Activated T-helper 9 cell treated with anti-CD3 and anti-CD28 coated beads, Interleukin-2, amount 50 U/mL, for 16 hours (primary cell): ENCODE measurements at places on chromosomes 4 and X.

DNA sequence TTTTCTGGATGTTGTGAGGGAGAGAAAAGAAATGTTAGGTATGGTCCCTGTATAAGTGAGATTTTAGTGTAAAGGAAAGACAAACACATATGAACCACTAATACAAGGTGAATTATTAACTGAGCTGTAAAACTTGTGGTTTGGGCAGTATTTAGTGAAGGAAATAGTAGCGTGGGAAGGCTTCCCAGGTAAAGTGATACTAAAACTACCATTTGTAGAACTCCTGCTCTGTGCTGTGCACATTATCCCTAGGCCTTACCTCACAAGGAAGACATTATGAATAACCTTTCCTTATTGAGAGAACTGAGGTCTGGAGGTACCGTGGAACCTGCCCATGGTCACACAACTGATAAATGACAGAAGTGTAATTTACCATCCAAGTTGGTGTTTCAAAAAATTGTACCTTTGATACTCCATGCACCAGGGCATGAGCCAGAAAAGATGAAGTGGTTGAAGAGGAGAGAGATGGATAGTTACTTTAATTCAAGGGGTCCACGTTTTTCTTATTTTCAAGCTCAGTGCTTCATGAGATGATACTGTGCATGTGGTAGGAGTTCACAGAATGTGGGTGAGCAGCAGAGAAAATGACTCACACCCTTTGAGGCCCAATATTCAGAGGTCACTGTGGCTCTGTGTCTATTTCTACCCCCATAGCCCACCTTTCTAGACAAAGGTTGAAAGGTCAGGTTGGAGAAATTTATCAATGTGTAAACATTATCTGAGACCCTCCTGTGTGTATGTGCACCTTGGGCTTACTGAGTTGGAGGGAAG lies 2.6 kb upstream of the VSIG4 start:
- no peak for DNase-seq

GRCh38 chr4:3215256-3215655 lies 33.7 kb upstream of the MSANTD1 start:
- DNase-seq: no peak

- DNase-seq: no peak
Observed at GRCh38 chr4:176875446-176875930, 82.8 kb upstream of the VEGFC start.

- no peak for DNase-seq
Observed at GRCh38 chr4:80540785-80541469, 205.4 kb downstream of the CFAP299 start.

DNA sequence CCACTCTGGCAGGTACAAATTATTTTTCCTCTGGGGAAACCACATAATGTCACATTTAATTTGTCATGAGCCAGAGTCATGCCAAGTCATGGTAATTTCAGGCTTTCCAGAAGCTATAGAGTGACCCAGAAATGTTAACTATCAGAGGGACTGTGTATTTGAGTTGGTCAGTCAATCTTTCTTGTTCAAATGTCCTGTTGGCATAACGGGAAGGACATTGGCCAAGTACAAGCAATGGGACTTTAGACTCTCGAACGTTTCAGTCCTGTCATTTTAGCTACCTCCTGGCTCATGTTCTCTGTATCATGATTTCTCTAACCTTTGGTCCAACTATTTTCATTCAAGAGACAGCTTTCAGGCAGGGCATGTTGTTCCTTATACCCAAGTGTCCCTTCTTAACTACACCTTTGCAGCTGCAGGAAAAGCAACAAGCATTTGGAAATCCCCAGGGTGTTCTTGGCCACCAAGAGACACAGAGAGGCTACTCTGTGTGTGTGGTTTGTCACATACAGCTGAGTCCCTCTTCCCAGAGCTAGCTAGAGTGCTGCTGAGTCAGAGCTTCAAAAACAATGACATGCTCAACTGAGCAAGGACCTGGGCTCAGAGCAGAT lies 142.6 kb downstream of the EGF start:
- DNase-seq: no peak

DNA sequence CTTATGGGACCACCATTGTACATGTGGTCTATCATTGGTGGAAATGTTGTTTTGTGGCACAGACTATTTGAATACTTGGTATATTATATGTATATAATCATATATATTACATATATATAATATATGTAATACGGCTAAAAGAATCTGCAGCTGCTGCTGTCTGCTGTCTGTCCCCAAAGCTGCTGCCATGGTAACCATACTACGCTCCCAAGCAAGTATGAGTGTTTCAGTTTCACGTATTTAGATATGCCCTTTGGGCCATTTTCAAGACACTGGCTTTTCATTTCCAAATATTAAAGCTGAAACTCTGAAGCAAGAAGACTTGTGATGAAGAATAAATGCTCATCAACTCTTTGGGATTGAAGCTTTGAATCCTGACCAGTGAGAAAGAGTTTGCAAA lies 42.0 kb upstream of the ARSJ start:
- DNase-seq: no peak

DNA sequence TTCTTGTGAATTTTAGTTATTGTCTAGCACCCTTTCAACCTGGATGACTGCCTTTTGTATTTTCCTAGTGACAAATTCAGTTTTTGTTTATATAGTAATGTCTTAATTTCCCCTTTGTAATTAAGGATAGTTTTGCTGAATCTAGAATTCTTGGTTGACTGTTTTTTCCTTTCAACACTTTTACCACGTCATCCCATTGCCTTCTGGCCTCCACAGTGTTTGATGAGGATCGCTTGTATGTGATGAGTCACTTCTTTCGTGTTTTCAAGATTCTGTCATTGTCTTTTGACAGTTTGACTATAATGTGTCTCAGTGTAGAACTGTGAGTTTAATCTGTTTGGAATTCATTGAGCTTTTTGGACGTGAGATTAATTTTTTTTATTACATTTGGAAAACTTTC lies 30.1 kb downstream of the KDM6A start:
- no peak for DNase-seq

- no peak for DNase-seq
Observed at GRCh38 chr4:153931804-153932203, 142.9 kb upstream of the SFRP2 start.

DNA sequence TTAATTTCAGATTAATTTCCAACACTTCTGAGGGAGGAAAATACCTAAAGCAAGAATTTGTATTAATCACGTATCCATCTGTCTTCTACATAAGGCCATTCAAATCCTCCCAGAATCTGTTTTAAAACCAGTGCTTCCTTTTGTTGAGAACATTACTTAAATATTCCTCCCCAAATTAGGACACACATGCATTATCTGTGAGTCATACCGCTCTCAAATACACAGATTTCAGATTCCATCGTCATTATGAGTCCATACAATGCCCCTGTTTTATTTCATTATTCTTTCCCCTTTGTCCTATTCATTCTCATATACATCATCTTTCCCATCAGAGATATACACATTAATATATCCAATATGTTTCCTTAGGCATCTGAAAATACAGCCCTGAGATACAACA lies 57.3 kb upstream of the PRSS12 start:
- no peak for DNase-seq

DNA sequence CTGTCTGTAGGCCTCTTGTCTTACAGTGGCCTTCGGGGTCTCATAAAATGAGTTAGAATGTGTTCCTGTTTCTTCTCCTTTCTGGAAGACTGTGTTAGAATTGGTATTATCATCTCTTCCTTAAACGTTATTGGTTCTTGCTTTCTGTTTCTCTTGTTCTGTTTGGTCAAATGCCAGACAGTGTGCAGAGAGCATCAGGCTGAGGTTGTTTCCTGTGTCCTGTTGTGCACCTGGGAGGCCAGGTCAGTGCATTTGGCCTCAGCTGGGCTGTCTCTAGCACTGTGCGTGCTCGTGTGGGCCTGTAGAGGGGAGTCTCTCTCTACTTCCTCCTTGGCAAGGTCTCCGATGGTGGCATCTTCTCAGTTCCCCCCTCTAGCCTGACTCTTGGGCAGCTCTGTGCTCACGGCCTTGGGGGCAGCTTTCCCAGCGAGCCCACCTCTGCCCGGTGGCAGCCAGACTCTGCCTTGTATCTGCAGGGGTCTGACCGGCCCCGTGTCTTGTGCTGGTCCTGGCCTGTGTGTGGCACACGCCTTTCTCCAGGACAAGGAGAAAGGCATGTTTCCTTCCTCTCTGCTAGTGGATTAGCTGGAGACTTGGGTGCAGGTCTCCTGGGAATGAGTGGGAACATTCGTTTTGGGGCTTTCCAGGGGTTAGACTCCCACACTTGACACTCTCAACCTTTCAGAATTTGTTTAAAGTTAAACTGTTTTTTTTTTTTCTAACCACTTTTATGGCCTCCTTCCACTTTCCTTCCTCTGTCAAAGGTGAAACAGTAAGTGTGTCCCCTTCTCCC lies 62.3 kb downstream of the FAM193A start:
- DNase-seq: no peak

DNA sequence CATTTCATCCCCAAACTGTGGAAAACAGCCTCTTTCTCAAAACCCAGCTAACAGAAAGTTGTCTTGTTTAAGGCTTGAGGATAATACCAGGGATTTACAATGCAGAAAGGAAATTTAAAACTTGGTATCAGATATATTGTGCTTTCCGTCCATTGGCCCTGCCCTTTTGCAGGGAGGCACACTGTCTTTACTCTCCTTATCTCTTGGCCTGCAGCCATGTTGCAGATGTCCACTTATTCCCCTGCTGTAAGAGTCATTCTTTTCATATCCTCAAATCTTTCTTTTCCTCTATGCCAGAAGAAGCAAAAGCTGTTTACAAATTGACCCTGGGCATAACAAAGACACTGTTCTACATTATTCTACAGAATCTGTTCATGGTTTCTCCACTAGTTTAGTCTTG lies 75.6 kb upstream of the DYNLT3 start:
- DNase-seq: no peak

DNA sequence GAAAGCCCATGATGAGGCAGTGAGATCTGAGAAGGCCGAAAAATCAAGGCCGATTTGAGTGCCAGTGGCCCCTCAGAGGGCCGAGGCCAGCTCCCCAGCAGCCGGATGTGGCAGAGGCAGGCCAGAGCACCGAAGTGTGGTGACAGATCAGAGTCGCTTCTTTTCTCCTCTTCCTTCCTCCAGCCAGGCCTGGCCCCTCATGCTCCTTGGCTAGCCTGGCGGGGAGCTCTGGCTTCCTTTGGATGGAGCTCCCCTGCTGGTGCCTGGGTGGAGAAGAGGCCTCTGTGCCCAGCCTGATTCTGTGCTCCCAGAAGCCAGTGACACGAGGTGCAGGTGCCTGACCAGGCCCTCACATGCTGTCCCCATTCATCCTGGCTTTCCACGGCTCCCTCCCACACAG lies 127.2 kb upstream of the PABPC4L start:
- no peak for DNase-seq

DNA sequence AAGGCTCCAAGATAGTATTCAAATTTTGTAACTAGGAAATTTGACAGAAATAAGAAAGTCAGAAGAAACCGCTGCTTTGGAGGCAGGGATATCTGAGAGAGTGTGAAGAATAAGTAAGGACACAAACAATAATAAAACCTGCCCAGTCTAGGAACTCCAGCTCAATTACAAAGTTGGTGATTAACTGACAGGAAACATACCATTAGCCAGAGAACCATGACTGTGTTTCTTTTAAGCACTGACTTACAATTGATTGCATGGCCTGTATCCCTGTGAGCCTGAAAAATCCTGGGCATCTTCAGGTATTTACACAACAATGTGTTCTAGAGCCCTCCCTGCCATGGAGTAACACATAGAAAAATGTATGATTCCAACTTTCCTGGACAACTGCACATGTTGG lies 127.4 kb downstream of the GRIA3 start:
- no peak for DNase-seq

DNA sequence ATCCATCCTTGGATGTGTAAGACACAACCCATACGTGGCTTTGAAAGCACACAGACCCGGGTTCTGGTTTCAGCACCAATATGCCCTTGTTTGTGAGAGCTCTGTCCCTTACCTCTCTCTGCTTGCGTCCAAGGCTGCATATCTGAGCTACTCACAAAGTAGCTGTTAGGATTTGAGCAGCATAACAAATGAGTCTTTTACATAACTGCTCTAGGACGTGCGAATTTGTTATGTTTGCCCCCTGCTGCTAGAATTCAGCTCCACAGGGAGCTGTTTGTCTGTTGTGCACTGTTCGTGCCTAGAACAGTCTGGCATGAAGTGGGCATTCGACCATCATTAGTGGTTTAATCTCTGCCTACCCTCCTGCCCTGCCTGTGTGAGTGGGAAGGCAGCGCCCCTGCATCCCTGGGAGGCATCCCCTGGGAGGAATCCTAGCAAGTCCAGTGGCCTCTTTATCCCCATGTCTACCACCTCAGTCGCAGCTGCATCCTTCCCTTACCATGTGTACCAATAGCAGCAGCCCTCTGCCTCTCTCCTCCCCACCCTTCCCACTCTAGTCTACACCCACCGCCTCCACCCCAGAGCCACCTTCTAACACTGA lies 42.1 kb downstream of the SLC2A9 start:
- DNase-seq: no peak

GRCh38 chr4:143344041-143344440 lies 7.4 kb downstream of the GAB1 start:
- DNase-seq: no peak

- no peak for DNase-seq
Observed at GRCh38 chr4:11663114-11663513, 234.4 kb upstream of the HS3ST1 start.
